Activated CD8-positive, alpha-beta memory T cell treated with anti-CD3 and anti-CD28 coated beads, Interleukin-2, amount 50 U/mL, for 48 hours (primary cell): ENCODE measurements at places on chromosomes 2 and 18.
A peak's percentile ranks its signal among the peaks of the same experiment; 100 is the strongest.

GRCh38 chr18:13576598-13576997 is 149.8 kb downstream of the FAM210A start:
- DNase-seq, result peak; percentile 54

DNA sequence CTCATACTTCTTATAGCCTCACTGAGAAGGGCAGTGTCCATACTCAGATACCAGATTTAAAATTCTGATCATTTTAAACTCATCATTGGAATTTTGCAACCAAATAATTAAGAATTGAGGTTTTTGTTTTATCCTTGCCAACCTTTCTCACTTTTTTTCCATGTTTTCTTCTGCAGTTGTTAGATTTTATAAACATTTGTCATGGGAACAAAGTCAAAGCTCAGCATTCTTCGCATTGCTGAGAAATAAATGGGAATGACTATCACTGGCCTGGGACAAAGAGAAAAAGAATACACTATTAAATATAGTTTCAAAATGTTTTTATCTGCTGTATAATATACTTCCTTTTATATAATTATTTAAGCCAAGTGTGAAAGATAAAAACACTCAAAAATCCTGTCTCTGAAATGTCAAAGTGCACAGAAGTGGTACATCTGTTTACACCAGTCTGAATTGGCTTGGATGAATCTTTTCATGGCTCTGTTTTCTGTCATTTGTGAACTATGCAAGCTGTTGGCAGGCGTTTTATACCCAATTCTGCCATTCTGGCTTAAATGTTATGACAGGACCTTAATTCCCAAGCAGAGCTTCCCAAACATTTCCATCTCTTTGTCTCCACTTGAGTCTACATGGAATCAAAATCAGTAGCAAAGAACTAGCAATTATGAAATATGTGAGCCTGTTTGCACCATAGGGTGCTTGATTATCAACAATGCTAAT is 249.3 kb upstream of the SYT4 start:
- no peak for DNase-seq

DNA sequence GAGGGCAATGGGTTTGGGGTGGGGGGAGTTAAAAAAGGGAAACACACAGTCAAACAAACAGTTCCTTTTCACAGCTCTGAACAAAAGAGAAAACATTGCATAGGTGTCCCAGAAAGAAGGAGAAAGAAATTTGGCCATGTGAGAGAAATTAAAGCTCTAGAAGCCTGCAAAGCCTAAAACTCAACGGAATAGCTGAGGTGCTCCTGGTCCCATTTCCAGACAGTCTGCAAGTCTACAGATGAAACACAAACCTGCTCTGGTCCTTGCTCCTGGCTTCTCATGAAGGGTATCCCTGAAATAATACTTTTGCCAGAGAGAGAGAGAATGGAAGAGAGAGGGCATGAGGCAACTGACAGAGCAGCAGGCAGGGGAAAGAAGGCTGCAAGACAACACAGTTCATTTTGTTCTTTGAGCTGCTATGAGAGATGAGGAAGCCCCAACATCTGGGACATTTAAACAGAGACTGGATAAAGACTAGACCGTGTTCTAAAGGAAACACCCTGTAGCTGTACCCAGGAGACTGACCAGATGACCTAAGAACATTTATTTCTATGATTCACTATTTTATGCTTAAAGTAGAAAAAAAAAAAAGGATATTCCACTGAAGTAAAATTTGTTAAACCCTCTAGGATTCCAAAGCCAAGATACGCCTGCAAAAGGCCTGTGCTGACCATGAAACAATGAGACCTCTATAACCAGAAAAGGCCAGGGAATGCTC is 57.3 kb upstream of the CYP26B1 start:
- no peak for DNase-seq

GRCh38 chr18:69400976-69401225 is 213 bp downstream of the DOK6 start:
- no peak for DNase-seq
